Hippocampal formation (tissue), 2 donors: ENCODE measurements at places on chromosomes 1 and 21.

GRCh38 chr1:184035719-184036516, 1.6 kb downstream of the COLGALT2 start:
- peak; percentile 72 for DNase-seq

DNA sequence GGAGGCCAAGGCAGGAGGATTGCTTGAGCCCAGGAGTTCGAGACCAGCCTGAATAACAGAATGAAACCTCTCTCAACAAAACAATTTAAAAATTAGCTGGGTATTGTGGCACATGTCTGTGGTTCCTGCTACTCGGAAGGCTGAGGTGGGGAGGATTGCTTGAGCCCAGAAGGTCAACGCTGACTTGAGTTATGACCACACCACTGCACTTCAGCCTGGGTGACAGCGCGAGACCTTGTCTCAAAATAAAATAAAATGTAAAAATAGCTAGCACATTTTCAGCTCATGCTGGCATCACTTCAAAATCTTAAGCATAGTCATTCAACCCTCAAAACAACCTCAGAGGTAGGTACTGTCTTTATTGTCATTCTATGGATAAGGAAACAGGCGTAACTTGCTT, 6.4 kb downstream of the JAK1 start:
- DNase-seq, result no peak

DNA sequence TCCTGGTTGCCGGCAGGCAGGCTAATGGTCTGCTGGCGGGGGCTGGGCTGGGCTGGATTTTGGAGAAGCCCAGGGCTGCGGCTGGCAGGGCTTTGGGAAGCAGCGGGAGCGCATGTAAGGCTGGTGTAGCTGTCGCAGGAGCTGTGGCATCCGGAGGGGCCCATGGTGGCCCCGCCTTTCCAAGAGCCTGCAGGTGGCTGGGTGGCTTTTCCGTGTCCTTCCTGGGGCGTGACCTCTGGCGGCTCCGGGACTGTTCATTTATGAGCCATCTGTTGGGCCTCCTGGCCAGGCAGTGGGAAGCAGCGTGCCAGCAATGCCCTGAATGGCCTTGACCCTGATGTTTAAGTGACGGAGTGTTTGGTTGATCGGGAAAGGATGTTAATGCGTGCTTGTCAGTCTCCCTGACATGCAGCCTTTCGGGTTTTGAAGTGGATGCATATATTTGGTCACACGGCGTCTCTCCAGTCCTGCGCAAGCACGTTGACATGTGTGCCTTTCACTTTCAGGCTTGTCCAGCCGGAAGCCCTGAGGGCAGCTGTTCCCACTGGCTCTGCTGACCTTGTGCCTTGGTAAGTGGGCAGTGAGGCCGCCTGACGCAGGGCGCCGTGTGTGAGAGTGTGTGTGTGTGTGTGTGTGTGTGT, 38.5 kb downstream of the AGPAT3 start:
- DNase-seq, result no peak

- no peak for DNase-seq
Measured at GRCh38 chr1:94351481-94351880, 66.7 kb upstream of the ABCD3 start.

DNA sequence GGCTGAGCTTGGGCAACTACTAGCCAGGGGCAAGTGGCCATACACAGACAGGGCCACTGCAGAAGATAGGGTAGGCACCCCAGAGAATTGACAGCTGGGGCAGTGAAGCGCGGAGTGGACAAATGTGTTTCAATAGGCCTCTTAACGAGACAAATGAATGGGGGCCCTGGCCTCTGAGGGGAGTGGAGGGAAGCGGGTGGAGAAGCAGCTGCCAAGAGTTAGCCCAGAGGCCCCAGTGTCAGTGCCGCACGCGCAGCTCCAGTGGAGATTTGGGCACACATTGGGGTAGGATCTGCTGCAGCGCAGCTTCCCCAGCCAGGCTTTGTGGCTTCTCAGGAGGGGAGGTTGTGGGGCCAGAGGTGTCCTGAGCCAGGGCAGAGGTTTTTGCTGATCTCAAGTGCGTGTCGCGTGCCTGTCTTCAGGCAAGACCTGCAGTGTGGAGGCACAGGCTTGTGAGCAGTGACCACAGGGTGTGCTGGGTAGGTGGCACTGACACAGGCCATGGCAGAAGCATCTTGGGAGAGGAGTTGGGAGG, 16.9 kb downstream of the PTPRF start:
- DNase-seq, result peak; percentile 64

GRCh38 chr1:149888247-149888998, 10.9 kb upstream of the BOLA1 start:
- peak; percentile 88 for DNase-seq

DNA sequence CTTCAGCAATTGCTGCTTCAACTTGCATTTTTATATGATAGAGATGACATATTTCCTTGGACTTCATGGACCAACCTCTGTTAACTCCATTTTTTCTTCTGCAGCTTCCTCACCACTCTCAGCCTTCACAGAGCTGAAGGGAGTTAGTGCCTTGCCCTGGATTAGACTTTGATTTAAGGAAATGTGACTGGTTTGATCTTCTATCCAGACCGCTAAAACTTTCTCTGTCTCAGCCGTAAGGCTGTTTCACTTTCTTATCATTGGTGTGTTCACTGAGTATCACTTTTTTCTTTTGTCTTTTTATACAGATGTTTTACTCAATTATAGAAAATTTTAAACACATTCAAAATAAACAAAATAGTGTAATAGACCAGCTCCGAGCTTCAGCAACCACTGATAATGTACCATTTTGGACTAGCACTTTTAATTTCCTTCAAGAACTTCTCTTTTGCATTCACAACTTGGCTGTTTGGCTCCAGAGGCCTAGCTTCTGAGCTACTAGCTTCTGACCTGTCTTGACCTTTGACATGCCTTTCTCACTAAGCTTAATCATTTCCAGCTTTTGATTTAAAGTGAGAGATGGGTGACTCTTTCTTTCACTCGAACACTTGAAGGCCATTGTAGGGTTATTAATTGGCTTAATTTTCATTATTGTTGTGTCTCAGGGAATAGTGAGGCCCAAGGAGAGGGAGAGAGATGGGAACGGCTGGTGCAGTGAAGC, 9.3 kb downstream of the NEK7 start:
- no peak for DNase-seq

DNA sequence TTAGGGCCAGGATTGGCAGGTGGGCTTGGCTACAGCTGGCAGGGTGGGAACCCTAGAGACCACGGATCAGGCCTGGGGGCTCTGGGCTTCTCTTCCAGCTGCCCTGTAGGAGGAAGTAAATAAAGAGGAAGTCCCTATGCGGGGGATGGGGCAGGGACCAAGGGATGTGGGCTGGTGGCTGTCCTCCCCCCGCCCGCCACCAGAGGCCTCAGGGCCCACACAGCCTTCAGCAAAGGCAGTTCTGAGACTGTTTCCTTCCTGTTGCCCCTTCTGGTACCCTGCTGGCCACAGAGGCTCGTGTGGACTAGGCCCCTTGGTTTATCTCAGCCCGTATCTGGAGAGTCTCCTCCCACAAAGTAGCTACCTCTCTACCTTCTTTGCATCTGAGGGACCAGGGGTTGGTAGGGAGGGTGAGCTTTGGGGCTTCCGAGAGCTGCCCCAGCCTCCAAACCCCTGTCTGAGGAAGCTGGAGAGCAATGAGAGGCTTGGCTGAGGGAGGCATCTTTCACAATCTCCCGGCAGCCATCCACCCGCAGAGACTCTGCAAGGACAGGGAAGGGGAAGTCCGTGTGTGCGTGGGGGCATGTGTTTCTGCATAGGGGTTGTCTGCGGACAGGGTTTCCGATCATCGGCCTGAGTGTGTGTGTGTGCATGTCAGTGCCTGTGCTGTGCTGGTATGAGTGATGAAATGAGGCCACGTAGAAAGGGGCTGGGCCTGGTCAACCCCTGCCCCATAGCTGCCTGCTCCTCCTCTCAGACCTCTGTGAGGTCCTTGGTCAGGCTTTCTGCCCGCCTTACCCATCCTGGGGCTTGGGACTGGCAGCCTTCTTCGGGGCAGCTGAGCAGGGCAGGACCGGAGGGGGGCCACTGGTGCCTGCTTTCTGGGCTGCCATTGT, 12.5 kb downstream of the RPS6KA1 start:
- peak; percentile 31 for DNase-seq
